ENCODE measurements at places on chromosomes 16 and 17.
A peak's percentile ranks its signal among the peaks of the same experiment; 100 is the strongest.

DNA sequence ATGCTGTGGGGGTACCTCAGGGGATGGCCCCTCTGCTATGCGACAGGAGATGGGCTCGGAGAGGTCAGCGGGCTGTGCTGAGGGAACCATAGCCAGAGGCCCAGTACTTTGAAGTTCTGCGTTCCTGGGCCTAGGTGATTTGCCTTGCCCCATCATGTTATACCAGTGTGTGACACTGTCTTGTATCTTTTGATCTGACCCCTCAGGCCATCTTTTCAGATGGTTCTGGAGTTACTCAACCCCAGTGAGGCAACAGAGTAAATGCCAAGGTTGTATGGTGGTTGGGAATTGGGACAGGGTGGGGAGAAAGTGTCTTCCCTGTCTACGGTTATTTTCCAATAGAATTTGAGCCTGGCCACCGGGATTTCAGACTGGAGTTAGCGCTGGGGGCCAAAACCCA lies 8.5 kb downstream of the MSI2 start:
- no peak for DNase-seq

DNA sequence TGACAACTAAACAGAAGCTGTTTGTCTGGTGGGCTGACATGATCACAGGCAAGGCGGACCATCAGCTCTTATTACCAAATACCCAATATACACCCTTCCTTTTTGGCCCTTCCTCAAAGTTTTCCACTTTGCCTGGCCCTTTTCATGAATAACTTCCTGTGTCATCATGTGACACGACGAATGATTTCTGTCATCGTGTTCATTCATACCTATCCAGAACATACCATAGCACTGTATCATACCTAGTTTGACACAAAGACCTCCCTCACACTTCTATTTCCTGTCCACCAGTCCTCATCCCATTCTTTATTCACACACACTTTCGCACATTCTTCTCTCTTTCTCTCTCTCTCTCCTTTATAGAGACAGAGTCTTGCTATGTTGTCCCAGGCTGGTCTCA lies 131.8 kb downstream of the STX8 start:
- DNase-seq = no peak

- DNase-seq = no peak
Measured at GRCh38 chr17:48290378-48290777, 139.6 kb downstream of the SKAP1 start.

DNA sequence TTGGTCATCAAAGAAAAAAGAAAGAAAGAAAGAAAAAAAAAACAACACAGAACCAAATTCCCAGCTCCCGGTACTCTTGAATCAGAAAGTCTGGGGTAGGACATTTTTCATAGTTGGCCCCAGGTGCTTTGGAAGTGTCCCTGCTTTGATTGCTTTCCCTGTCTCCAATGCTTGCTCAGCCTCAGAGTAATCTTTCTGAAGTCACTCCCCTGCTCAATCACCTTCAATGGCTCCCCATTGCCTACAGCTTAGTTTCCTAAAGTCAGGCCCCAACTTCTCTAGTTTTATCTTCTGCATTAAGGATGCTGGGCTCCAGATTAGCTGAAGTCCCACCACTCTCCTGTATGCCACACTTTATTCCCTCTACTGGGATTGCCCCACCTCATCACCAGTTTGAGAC lies 17.1 kb downstream of the CNGB1 start:
- no peak for DNase-seq

GRCh38 chr17:80361495-80362220 lies 53.3 kb upstream of the ENDOV start:
- no peak for DNase-seq

DNA sequence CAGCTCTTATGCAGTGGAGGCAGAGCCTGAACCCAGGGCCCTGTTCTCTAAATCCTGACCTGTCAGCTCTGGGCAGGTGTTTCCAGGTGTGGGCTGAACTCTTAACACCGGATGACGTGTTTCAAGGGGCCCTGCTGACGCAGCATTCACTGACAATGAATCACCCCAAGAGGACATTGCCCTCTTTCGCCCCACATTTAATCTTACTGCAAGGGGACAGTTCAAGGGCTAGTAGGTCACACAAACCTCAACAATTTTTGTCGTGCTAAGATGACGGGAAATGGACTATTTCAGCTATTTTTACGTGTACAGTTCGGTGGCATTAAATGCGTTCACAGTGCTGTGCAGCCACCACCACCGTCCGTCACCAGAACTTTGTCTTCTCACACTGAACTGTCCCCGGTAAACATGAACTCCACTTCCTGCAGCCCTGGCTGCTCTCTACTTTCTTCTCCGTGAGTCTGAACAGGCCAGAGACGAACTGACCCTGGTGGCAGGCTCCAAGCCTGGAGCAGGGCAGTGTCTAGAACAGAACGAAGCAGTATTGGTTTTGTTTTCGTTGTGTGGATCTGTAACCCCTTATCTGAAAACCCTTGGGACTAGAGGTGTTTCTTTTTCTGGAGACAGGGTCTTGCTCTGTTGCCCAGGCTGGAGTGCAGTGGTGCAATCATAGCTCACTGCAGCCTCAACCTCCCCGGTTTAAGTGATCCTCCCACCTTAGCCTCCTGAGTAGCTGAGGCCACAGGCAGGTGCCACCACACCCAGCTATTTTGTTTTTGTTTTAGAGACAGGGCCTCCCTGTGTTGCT lies 88.4 kb upstream of the CIBAR2 start:
- no peak for DNase-seq

- no peak for DNase-seq
Measured at GRCh38 chr17:61251939-61252865, 147.4 kb upstream of the TBX2 start.

GRCh38 chr17:39513309-39513708 lies 52.0 kb downstream of the CDK12 start:
- no peak for DNase-seq

- DNase-seq = no peak
Measured at GRCh38 chr17:10211666-10212065, 13.3 kb upstream of the GAS7 start.

- DNase-seq = no peak
Measured at GRCh38 chr16:24810951-24811843, 34.6 kb upstream of the SLC5A11 start.

- peak; percentile 51 for DNase-seq
Measured at GRCh38 chr16:68396481-68396880, 51.8 kb downstream of the SMPD3 start.

GRCh38 chr17:31869031-31869430 lies 10.0 kb upstream of the COPRS start:
- DNase-seq = no peak

GRCh38 chr17:80318166-80318565 lies 57.5 kb downstream of the RNF213 start:
- DNase-seq = no peak

DNA sequence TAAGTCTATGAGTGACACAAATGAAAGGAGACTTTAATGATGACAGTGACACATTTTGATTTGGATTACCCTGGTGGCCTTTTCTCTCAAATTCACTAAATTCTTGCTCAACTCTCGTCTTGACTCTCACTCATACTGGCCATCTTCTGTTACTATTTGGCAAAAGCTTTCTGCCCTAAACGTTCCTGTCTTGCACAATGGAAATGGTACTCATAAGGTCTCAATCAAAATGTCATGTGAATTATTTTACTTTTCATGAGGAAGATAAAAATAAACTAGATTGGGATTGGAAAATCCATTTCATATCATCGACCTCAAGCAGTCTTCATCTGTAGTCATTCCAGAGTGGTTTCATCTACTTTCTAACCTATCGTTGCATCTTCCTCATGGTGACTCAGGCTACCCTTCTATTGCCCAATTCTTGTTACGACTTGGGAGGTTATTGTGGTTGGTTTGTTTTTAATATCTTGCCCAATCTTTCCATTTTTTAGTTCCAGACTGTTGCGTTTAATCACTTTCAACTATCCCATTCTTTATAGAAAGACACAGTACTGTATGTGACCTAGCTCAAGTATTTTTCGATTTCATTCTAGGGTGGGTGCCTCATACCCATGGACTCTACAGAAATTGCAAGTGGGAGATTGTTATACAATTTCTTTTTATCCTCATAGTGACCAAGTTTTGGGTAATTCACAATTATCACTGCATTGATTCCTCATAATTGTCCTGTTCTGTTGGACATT lies 317.2 kb upstream of the KCNJ16 start:
- DNase-seq = no peak

- DNase-seq = no peak
Measured at GRCh38 chr17:18920911-18921441, 31.0 kb upstream of the SLC5A10 start.

DNA sequence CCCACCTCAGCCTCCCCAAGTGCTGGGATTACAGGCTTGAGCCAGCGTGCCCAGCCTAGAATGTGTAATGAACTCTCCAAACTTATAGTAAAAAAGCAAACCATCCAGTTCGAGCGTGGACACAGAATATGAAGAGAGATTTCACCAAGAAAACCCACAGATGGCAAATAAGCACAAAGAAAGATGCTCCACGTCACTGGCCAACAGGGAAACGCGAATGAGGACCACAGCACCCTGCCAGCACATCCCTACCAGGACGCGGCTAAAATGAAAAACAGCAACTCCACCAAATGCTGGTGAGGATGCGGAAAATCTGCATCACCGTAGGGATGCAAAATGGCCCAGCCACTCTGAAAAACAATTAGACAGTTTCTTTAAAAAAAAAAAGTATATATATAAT lies 1.4 kb downstream of the MVD start:
- no peak for DNase-seq

DNA sequence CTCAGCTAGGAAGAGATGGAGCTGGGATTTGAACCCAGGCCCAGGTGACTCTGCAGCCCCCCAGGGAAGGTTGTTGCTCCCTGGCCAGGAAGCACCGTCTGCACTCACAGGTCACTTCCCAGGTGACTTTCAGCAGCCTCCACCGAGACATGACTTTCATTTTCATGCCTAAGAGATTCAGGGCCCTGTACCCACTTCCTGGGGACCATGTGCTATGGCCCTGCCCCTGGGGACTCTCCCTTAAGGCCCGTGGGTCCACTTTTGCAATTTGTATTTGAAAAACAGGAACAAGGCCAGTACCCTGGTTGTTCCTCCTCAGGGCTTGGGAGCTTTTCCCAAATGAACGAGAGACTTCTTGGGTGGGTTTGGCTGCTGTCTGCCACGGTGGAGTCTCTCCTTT lies 191.0 kb downstream of the IRF8 start:
- DNase-seq = no peak

GRCh38 chr17:9612006-9612405 lies 33.3 kb upstream of the USP43 start:
- DNase-seq = no peak

GRCh38 chr16:53893731-53894435 lies 189.9 kb downstream of the FTO start:
- DNase-seq = no peak

DNA sequence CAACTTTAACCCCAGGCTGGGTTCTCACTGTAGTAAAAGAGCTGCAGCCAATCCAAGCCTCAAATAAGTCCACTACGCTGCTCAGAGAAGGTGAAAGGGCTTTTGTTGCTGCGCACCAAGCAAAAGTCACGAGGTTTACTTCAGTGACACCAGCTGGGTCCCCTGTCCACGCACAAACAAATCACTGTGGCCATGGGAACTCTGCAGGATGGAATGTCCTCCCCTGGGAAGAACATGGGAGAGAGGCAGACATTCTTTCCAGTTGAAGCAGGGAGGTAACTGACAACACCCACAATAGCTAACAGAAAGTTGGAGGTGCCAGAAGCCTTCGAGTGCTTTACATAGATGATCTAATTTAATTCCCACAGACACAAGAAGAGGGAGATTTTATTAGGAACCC lies 181.9 kb downstream of the PMP22 start:
- no peak for DNase-seq

DNA sequence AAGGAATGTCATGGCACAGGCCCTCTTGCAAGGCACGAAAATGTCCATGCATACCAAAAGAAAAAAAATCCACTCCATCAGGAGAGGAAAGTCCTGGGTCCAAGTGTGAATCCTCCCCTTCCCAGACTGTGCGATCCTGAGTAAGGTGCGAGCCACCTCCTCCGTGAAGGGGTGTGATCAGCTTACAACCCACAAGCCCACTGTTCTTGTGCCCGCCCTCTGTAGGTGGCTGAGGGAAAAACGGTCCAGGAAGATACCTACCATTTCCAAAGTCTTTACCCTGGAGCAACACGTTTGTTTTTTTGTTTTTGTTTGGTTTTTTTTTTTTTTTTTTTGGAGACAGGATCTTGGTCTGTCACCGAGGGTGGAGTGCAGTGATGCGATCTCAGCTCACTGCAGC lies 116.5 kb downstream of the ZNF423 start:
- no peak for DNase-seq

DNA sequence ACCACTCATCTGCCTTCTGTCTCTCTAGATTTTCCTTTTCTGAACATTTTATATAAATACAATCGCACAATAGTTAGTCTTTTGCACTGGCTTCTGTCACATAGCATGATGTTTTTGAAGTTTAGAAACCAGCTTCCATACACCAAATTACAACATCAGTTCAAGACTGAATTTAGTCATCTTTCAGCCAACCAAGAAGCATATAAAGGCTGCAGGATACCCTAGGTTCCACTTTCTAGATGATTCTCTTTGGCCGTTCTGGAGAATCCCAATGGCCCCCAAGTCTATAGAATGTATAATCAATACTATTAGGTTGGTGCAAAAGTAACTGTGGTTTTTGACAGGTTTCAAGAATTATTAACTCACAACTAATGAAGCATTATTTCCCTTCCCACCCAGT lies 19.4 kb downstream of the SCPEP1 start:
- DNase-seq = no peak

- DNase-seq = no peak
Measured at GRCh38 chr17:10107316-10108165, 90.9 kb downstream of the GAS7 start.

GRCh38 chr16:69350536-69351133 lies 951 bp downstream of the TMED6 start:
- no peak for DNase-seq

- DNase-seq = no peak
Measured at GRCh38 chr17:7763919-7764318, 46.4 kb downstream of the DNAH2 start.

DNA sequence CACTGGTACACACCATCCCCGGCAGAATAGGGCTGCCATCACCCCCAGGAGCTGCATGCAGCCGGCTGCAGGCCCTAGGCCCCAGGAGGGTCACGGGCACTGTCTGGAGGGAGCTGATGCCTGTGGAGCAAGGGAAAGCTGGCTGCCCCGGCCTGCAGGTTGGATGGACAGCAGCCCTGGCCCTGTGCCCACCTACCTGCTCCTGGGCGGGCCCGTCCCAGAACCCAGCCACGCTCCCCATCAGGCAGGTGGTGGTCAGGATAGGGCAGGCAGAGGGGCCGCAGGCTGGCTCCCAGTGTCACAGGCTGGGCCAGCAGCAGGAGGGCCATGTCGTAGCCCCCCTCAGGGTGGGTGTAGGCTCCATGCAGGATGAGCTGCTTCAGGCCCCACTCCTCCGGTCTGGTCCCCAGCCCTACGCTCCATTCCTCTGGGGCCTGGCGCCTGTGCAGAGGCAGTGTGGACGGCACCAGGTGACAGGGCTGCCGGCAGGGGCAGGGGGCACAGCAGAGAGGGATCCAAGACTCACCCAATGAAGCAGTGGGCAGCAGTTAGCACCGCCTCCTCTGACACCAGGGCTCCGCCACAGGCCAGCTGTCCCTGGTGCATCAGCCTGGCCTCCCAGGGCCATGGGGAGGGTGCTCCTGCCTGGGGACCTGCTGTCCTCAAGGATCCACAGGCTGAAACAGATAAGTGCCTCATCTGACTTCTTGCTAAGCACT lies 4.0 kb downstream of the PRSS53 start:
- DNase-seq = no peak

- DNase-seq = no peak
Measured at GRCh38 chr17:58252141-58252540, 13.8 kb downstream of the LPO start.

All from stimulated activated CD4-positive, alpha-beta T cell treated with anti-CD3 and anti-CD28 coated beads, Interleukin-4, amount 100 ng/mL, for 4 hours (primary cell).